BE2C (cell line): ENCODE measurements at places on chromosomes 4 and X.

GRCh38 chr4:69750346-69750745, 10.1 kb downstream of the SULT1B1 start:
- no peak for DNase-seq

DNA sequence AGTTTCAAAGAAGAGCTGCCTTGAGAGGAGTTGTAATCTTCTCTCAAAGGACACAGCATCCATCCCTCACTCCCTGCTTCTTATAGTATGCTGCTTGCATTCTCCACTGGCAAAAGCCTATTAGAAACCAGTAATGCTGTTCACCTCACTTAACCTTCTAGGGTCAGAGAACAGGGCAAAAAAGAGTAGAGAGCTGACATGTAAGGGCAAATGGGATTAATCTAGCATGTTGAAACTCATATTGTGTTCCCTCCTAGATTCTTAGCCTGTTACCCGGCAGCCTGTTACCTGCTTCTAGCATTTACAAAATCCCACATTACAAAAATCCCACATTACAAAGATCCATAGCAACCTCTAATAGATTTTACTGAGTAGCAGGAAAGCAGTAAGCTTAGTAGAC, 244.7 kb downstream of the SLC7A11 start:
- DNase-seq = no peak

- DNase-seq = no peak
Measured at GRCh38 chr4:22465349-22465748, 50.5 kb downstream of the ADGRA3 start.

DNA sequence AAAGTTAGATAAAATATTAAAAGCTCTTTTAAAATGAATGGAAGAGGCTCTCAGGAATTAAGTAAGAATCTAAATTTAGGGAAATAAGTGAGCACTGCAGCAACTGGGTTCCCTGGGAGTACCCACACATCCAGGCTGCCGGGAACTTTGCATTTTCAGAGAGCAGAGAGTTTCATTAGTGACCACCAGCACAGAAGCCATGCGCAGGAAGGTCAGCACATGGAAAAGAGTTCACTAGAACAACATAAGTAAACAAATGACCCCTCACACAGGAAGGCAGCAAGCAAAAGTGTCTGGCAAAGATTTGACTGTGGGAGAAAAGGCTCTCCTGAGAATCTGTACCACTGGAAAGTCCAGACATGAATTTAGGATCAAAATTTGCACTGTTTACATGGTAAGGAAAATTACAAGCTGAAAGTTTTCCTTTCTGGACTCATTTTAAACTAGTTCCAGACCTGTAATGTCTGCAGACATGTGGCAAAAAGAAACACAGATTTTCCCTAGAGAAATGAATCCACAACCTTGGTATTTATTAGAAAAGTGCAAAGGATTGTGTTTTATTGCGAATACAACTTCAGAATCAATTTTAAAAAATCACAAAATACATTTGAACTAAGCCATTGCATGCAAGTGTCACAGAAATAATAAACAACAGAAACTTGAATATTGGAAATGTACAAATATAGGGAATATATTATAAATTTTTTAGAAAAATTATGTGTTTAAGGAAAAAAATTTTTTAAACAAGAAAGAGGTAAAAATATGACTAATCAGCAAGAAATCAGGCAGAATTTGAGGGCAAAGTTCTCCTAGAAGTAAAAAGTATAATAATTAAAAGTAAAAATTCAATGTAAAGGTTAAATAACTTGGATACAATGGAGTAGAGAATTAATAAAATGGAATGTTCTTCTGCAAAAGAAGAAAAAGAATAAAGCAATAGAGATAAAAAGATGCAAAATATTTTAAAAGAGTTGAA, 18.4 kb upstream of the MYOZ2 start:
- no peak for DNase-seq

- no peak for DNase-seq
Measured at GRCh38 chr4:2324891-2325290, 63.0 kb upstream of the MXD4 start.

DNA sequence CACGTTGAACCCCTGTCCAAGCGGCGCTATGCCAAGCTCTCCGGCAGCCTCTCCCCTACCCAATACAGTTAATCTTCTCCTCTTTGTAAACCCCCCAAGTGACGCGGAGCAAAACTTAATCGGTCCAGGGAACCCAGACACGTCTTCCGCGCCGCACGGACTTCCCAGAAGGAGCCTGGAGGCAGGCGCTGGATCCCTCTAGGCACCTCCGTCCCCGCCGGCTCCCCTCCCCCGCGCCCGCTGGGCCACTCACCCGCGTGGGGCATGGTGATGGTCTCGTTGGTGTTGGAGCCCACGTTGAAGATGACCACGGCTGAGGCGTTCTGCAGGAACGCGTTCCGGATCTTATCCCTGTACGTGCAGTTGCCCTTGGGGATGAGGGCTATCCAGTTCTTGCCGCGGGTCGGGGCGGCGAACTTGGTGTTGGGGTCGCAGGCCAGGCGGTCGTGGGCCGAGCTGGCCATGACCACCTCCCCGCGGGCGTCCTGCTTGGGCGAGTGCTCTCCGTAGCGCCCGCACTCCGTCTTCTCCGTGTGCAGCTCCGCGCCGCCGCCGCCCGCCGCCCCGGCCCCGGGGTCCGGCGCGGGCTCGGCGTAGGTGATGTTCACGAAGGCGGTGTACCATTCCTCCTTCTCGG, 1.1 kb downstream of the RNF150 start:
- peak; percentile 49 for DNase-seq

DNA sequence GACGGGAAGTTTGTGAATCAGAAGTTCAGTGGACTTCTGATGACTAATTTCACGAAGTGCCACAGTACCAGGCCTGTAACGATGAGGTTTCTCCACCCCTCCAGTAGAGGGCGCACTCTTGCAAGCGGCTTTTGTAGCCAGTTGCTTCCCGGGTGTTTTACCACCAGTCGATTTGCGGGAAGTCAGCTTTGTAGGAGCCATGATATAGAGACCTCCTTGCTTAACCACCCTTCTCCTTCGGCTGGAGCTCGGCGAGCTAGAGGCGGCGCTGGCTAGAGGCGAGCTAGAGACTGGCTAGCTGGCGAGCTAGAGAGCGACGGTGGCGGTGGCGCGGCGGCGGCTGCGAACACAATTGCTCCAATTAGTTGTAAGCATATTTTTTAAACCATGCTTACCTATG, 72.0 kb downstream of the IL1RAPL1 start:
- DNase-seq = peak; percentile 2

DNA sequence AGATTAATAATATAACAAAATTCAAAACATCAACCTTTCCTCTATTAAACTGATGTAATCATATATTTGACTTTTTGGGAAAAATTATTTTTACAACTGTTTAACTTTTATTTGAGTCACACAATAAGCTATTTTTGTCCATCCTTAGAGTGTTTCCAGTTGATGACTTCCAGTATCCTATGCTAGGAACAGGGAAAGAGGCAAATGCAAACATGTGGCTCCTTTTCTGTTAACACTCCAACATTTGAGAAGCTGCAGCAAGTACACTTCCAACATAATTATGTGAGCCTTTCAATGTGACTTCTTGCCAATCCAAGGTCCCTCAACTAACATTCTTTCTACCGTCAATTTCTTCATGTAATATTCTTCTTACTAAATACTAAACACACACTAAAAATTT, 117.7 kb downstream of the PPA2 start:
- no peak for DNase-seq

GRCh38 chrX:72395237-72395636, 89.5 kb upstream of the CITED1 start:
- DNase-seq = no peak

DNA sequence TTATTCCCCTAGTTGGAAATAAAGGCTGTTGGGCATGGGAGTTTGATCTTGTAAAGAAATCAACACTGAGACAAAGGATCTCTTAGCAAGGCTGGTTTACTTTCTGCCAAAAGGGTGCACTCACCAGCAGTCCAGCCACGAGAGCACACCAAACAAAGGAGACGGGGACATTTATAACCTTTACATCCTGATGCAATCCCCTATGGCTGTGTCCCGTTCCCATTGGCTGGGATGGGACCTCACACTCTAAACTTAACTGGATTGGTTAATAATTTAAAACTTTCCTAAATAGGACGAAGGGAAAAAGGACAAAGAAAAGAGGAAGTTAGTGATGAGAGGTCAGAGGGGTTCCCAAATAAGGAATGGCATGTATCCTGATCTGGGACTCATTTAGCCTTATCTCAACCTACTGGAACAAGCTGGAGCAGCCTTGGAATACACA, 17.9 kb downstream of the METAP1 start:
- DNase-seq = no peak

DNA sequence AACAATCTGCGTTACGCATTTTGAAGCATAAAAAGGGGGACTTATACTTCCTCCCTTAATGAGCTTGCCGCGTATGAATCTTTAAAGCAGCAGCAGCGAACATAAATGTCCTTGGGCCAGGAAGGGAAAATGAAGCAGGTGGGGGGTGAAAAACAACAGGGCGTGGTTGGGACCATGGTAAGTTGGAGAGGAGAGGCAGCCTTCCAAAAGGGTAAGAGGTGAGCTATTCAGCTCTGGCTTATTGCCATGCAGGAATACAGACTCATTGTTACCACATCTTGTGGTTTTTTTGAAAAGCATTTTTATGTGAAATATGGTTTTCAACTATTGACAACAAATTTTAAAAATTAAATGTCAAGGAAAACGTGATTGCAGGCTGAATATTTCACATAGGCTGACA, 710.7 kb upstream of the FAM241A start:
- DNase-seq = no peak

DNA sequence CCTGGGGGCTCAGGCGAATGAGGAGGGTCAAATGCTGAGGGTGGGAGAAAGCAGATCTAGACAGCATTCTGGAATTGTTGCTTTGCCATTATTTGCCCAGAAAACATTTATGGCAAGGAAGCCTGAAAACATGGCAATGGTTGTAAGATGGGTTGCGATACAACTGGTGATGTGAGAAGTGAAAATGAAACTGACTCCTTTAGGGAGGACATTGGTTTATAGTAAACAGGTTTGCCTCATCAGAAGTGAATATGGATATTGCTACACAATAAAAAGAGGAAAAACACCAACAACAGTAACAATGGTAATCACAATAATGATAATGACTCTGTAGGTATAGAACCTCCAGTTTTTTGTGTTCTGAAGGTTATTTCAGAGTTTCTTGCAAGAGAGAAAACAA, 107.0 kb upstream of the TBC1D9 start:
- DNase-seq = no peak

DNA sequence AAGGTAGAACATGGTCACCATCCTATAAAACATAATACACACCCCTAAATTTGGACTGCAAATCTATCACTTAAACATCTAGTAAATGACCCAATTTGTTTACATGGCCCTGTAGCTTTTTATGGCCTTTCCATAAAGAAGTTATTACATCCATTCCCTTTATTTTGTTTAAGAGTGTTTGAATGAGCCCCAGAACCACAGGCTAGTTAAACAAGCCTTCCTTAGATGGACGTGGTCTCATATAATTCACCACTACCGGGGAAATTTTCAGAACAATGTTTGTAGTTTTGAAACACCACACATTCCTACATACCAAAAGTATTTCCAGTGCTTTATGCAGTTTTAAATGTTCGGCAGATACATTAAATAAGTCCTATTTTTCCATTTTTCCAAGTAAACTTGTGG, 12.3 kb downstream of the PDGFC start:
- DNase-seq = no peak

- no peak for DNase-seq
Measured at GRCh38 chr4:149741186-149741831, 74.3 kb downstream of the IQCM start.

- no peak for DNase-seq
Measured at GRCh38 chr4:53037892-53038291, 175.8 kb downstream of the RASL11B start.

- peak; percentile 72 for DNase-seq
Measured at GRCh38 chrX:24149351-24150050, at the start of gene ZFX. ZFX (plus strand) TSS chrX:24149729; CDS start chrX:24172743, 23,014 bp downstream.

DNA sequence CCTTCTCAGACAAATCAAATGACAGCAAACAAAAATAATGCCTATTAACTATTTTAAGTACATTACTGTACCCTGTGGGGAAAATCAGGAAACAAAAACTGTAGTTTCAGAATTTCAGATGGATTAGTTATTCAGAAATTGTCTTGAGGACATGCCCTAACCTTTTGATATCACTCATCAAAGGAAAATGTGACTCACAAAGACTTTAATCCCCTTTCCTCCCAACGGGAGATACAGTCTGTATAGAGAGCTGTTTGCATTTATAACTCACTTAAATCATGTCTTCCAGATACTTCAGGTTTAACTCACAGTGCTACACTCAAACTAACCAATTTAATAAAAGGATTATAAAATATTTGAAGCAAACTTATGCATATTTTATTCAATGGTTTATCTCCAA, 304.0 kb downstream of the MAPK10 start:
- DNase-seq = no peak

DNA sequence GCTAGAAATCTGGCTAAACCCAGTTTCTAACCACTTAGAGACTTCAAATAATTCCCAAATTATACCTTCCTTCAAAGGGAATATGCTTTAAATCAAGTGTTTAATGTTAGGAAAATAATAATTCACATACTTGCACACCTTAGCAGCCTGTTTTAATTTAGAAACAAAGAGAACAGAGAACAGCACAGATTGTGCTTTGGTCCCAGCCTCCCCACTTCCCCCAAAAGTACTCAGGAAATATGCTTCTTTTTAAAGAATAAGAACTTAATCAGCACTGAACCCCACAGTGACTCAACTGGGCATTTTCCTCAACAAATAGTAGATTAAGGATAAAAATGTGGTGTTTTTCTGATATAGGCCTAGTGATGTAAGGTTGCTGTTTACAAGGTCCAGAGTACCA, 295.8 kb downstream of the GBA3 start:
- no peak for DNase-seq

DNA sequence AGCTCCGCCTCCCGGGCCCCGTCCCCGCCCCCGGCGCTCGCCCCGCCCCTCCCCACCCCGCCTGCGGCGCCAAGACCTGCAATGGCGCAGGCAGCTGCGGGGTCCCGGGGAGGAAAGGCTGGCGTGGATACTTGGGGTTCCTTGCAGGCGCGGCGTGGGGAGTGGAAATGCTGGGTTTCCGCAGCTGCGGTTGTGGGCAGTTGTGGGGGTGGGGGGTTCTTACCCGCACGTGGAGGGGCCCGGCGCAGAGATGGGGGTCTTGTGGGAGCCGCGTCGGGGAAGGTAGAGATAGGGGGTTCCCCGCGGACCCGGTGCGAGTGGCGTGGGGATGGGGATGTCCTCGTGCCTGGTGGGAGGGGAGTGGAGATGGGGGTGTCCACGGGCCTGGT, 680 bp upstream of the ASMTL start:
- DNase-seq = no peak

- DNase-seq = no peak
Measured at GRCh38 chr4:122845066-122845465, 18.4 kb downstream of the FGF2 start.

DNA sequence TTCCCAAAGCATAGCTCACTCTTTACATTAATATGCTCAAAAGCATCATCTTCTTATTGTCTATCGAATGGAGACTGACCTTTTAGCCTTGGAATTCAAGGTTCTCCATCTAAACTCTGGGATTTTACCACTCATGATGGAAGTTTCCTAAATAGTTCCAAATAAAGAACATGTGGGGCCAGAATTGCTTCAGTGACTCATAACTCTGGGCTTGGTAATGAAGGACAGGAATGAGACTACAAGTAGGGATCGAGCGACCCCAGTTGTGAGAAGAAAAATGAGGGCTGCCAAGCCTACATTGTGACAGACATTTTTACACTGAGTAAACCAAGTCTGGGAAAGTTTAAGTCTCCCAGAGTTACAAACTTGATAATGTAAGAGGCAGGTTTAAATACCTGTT, 269.9 kb downstream of the CBLL2 start:
- DNase-seq = no peak
